A549 treated with Hydrocortisone at 1 μM for 4 hours (cell line): ENCODE measurements at places on chromosomes 4 and X. TPM values are rescaled to one million over a fixed set of nuclear protein-coding genes. Genes with fewer than 3 reads are reported as not detected.

CCDC120 gene
- 2.7 to 4.1 TPM (median 3.5 TPM) in 5 replicates for total RNA-seq

PTPN13 gene
- 3.3 to 5.2 TPM (median 3.8 TPM) in 5 replicates for total RNA-seq

MAGEB10 gene
- not detected in 5 replicates for total RNA-seq

ETDA gene
- total RNA-seq: not detected in 5 replicates

IL13RA1 gene
- 50.4 to 72.0 TPM (median 61.1 TPM) in 5 replicates for total RNA-seq

CCNA2 gene
- total RNA-seq: 37.6 to 51.4 TPM (median 45.1 TPM) in 5 replicates

SFRP2 gene
- total RNA-seq: 0.05 TPM in 1 of 5 replicates, not detected in the others

CFAP99 gene
- total RNA-seq: 0.12 to 0.24 TPM (median 0.18 TPM) in 3 of 5 replicates, not detected in the others

SEPSECS gene
- total RNA-seq: 2.8 to 3.3 TPM (median 2.9 TPM) in 5 replicates

HTT-AS gene
- total RNA-seq: not detected in 5 replicates

BST1 gene
- 15.5 to 17.8 TPM (median 16.3 TPM) in 5 replicates for total RNA-seq

SSX1 gene
- not detected in 5 replicates for total RNA-seq

FRMPD4 gene
- 0.03 to 0.13 TPM (median 0.08 TPM) in 5 replicates for total RNA-seq

TMEM164 gene
- 79.3 to 106 TPM (median 91.6 TPM) in 5 replicates for total RNA-seq

FABP2 gene
- total RNA-seq: not detected in 5 replicates
